ENCODE measurements at places on chromosomes 3 and 15.

DNA sequence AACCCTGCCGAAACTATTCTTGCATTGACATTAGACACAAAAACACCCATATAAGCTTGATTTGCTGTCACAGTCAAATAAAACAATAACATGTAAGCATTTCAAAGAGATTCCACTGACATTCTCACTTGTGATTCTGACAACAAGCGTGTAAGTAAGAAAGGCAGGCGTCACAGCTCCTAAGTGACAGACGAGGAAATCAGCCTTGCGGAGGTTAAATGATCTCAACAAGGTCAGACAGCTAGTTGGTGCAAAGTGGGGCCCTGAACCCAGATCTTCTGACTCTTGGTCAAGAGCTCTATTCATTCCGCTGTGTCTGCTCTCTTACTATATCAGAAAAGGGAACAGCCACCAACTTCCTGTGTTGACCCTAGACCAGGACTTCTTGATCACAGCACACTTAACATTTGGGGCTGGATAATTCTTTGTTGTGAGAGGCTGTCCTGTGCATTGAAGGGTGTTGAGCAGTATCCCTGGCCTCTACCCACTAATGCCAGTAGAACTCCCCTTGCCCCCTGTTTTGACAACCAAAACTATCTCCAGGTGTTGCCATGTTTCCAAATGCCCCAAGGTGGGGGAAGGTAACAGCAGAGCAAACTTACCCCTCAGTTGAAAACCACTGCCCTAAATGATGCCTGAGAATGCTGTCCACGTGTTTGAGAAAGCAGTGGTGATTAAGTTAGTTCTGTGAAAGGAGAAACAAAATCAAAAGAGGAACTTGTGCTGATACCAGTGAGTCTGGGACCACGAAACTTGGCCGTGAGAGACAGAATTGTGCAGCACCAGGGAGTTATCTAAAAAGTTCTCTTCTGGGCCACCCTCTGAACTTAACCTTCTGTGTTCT, 86.1 kb downstream of the LIPC start:
- no peak for DNase-seq

GRCh38 chr3:185423178-185423577, 60.2 kb downstream of the MAP3K13 start:
- no peak for DNase-seq

DNA sequence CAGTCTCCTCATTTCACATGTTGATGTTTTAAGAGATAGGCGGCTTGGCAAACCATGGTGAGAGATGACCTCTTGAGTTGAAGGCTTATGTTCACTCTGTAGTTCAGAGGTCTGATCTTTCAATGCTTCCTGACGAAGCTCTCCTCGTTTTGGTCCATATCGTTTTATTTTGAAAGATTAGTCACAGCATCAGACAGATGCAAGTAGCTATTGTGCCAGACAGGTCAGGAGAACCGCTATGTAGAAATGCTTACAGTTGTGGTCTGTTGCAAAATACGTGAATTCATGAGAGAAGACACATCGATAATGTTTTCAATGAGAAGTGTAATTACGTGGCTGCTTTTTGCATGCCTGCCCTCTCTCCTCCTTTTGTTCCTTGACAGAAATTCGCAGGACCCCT, 47.5 kb downstream of the CHL1 start:
- DNase-seq: no peak

DNA sequence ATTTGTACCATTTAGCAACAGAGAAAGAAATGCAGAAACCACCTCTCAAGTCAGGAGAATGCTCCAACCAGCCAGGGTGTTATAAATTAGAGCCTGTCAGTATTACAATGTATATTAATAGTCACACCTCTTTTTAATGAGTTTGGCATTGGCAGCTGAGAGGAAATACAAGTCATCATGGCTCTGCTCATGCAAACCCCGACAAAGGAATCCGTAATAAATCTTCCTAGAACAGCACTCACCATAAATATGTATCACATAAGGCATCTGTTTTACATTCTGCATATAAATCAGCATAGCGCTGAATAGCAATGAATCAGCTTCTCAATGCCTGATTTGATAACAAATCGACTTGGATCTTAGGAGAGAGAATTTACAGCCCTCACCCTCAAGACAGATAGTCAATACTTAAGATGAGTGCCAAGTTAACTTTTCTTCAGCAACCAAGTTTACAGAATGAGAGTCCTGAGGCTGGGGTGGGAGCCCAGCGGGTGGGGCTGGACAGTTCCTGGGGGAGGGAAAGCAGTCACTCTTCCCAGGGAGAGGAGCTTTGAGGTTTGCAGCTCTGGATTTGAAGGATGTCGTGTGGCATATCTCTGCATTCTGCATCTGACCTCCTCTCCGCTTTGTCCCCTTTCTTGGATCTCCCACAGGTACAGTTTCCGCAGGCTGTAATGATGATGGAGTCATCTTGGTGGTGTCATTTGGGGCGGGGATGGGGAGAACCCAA, 1034.4 kb upstream of the NR2F2 start:
- DNase-seq: no peak

- no peak for DNase-seq
Measured at GRCh38 chr3:48820612-48821324, 26.9 kb downstream of the PRKAR2A start.

DNA sequence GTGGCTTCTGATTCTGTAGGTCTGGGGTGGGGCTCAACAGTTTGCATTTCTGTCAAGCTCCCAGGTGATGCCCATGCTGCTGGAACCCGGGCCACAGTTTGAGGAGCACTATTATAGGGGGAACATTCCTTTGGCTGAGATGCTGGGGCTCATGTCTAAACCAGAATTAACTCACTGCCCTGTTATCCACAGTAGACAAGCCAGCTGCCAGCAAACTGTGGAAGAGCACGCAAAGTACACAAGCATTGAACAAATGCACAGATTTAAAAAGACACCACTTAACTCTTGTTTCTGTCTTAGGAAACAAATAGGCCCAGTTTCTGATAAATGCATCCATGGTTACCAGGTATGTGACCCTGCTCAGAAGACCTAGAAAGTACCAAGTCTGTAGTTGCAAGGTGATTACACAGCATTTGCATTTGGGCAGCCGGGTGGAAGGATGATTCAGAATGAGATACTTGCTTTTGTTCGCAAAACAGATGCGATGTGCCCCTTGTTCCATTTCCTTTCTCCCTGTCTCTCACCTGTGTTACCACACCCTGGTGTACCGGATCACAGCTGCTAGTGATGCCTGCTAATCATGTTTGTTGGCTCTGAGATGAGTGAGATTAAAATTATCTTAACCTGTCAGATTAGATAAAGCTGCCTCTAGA, 12.4 kb downstream of the GYG1 start:
- DNase-seq: no peak

GRCh38 chr3:143375698-143376097, 256.1 kb downstream of the CHST2 start:
- no peak for DNase-seq

DNA sequence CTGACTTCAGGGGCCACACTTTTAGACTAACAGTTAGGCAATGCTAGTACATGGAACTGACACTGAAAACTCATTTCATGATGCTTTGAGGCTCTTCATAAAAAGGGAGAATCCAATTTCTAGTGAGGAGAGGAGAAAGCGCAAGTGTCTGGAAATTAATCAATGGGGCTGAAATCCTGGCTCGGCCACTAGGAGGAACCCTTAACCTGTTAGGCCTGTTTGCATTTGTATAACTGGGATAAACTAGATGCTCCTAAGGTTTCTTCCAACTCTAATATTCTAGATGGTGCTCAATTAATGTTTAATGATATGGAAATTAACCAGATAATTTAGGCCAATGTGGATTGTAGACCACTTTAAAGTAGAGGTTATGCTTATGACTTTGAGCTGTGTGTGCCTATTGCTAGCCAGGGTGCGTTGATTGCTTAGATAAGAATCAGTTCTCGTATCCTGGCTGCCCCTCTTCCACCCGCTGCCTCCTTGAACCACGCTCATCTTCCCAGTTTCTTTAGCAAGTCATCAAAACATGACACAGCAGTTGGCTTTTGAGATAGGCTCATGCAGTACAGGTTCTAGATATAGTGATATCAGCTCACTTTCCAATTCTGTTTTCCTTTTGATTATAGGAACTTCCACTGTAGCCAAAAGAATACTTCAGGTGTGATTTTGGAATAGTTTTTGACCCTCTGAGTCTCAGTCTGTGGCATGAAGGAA, 16.8 kb upstream of the CRBN start:
- DNase-seq: no peak

DNA sequence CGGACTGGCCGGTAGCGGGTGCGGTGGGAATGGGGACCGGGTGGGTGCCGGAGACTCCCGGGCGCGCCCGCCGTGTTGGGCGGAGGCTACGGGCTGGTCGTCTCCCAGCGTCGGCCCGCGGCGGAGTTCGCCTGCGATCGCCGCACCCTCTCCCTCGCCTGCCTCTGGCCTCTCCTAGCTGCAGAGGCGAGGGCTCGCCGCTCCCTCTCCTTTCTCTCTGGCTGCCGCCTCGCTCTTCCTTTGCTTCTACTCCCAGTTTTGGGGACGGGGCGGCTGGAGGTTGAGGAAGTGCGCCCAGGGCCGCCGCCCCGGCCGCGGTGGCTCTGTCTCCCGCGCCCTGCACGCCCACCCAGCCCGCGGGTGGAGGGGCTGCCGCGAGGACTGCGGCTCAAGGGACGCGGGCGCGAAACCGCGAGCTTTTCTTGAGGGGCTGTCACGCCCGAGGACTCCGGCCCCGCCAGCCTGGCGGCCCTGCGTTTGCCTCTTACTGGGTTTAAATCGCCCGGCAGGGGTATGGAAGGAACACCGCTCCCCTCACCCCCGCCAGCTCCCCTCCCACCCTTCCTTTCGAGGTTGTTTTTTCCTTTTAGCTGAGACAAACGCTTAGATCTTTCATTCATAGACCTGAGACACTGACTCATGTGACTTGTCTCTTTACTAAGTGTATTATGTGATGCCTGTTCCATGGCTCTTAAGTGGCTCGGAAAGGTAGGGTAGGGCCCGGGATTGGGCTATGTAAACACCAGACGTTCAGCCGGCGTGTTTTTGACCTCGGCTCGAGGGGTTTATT, 654 bp downstream of the PIK3CA start:
- DNase-seq: no peak

DNA sequence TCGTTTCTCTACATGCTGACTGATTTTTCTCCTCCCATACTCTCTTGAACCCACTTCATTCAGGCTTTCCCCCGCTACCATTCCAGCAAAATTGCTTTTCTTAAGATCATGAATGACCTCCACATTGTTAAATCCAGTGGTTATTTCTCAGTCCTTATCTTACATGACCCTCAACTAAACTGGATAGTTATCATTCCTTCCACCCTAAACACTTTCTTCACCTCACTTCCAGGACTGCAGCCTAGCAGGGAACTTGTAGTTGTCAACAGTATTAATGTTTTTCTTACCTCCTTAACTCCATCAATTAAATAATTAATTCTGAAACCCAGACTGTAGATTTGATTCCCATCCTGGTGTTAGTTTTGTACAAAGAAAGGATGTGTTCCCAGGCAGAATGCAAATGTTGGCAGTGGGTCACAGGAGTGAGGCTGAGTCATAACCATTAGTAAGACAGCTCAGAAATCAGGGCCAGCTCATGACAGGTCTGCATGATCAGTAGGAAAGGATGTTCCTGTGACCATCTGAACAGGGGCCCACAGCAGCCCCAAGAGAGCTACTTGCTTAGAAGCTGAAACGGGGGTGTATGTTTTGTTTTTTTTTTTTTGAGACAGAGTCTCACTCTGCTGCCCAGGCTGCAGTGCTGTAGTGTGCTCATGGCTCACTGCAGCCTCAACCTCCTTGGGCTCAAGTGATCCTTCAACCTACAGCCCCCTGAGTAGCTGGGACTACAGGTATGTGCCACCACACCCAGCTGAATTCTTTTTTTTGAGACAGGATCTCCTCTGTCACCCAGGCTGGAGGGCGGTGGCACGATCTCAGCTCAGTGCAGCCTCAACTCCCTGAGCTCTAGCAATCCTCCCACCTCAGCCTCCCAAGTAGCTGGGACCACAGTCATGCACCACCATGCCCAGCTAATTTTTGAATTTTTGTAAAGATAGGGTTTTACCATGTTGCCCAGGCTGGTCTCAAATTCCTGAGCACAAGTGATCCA, 9.1 kb downstream of the BCL2L10 start:
- DNase-seq: no peak

DNA sequence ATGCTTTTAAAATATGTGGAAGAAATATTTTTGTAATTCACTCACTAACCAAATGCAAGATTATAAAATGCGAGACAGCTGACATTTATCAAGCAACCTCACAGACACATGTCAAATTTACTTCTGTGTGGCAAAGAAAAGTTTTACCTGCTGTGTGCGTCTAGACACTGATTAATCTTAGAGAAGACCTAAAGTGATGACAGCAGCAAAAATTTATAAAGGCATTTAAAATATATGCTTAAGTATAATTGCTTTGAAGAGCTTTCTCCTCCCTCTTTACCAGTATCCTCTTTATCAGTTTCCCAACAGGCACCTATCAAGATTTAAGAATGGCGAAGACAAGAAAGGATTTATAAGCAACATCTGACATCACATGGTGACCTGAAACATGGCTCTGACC, 37.3 kb downstream of the UBP1 start:
- no peak for DNase-seq

DNA sequence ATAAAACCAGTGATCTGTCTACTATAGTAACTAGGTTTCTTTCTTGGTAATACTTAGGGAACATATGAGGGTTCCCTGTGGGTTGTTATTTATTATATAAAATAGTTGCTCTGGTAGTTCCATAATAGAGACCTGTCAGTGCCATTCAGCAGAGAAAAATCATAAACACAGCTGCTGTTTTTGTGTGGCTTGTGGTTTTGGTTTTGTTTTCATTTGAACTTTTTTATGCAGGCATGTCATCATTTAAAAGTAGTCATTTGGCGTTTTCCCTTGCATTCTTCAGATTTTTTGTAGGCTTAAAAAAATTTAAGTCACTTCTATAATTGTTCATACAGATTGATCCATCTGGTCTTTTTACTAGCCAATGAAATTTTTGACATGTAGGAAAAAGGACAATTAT, 47.9 kb downstream of the PIK3CA start:
- no peak for DNase-seq

DNA sequence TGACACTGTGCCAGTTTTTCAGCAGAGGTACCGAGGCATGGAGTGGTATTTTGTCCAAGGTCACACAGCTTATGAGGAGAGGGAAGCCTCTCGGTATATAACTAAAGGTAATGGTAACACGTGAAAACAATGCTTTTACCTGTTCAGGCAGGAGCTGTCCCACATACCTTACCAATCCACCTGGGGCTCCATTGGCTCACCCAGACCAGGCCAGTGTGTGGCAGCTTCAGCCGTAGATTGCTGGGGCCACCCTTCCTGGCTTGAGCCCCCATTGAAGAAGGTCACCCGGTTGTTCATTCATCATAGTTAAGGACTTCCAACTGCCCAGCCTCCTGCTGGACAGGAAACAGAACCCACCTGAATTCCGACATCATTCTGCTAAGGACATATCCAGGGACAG, 9.2 kb upstream of the RPP14 start:
- DNase-seq: no peak

GRCh38 chr3:111787556-111788463, 71.3 kb upstream of the PHLDB2 start:
- no peak for DNase-seq

DNA sequence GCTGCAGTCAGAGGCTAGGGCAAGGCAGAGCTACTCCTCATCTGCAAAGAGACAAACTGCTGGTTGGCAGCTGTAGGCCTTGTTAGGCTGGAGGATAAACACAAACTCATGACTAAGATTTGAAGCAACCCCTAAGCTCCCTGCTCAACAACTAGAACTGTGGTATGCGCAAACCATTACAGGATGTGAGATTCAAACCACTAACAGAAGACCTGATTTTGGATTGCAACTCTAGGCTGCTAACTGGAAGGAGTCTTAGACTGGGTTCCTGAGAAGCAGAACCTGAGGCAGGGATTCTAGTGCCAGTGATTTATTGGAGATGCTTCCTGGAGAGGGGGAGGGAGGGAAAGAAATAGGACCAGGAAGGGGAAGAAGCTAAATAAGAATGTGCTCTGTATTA, 22.5 kb downstream of the CCR4 start:
- DNase-seq: no peak

GRCh38 chr3:196287090-196287439, 461 bp downstream of the PCYT1A start:
- DNase-seq: no peak
